Lung microvascular endothelial cell (primary cell): ENCODE measurements at places on chromosomes 3 and 15. TPM values are rescaled to one million over a fixed set of nuclear protein-coding genes. Genes with fewer than 3 reads are reported as not detected.

- no peak for DNase-seq
These were observed 27.9 kb downstream of the FEM1B start for GRCh38 chr15:68305420-68305871.

GRCh38 chr15:88949734-88950400 lies 36.7 kb upstream of the MFGE8 start:
- no peak for DNase-seq

The IDH3A gene
- total RNA-seq: 12.9 and 20.8 TPM in 2 replicates

The TRIP4 gene
- 7.0 and 10.1 TPM in 2 replicates for total RNA-seq

The CLDN16 gene
- total RNA-seq: not detected in 2 replicates

DNA sequence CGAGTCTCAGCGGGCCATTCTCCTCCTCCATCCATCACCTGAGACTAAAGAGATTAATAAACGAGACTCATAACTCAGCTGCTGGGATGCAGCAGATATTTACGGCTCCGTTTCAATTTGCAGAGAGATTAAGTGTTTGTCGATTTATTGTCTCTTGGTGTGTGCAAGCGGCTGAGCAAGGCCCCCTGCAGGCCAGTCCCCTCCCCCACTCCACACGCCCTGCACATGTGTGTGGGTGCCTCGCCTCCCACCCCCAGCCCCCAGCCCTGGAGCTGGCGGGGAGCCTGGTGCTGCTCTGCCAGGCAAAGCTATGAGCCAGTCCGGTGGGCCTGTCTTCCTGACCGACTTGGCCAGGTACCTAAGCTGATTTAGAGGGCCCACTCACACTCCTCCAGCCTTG lies 63.0 kb downstream of the CYP11A1 start:
- DNase-seq: no peak

GRCh38 chr3:50189274-50189673 lies 2.1 kb upstream of the GNAT1 start:
- peak; percentile 86 for DNase-seq

DNA sequence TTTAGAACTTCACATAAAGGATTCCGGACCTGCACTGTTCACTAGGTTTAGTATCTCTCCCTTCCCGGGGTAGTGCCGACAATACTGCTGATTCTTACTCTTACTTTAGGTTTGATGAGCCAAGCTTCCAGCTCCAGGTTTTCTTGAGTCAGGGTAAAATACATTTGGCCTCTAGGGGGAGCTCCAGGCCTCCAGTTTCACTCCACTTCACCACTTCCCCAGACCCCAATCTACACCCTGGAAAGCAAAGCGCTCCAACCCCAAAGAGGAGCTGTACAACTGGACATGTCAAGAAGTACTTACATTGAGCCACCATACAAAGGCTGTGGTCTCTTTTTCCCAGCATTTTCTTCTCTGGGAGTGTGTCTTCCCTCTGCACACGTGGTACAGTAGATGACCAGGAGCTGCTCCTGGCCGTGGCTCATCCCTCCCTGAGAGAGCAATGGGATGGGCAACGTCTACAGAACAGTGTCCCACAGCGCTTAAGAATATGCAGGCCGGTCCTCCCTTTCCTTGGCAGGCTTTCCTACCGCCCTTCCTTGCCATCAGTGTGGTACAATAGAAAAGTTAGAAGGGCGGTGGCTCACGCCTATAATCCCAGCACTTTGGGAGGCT lies 93.9 kb upstream of the CCDC80 start:
- peak; percentile 61 for DNase-seq

DNA sequence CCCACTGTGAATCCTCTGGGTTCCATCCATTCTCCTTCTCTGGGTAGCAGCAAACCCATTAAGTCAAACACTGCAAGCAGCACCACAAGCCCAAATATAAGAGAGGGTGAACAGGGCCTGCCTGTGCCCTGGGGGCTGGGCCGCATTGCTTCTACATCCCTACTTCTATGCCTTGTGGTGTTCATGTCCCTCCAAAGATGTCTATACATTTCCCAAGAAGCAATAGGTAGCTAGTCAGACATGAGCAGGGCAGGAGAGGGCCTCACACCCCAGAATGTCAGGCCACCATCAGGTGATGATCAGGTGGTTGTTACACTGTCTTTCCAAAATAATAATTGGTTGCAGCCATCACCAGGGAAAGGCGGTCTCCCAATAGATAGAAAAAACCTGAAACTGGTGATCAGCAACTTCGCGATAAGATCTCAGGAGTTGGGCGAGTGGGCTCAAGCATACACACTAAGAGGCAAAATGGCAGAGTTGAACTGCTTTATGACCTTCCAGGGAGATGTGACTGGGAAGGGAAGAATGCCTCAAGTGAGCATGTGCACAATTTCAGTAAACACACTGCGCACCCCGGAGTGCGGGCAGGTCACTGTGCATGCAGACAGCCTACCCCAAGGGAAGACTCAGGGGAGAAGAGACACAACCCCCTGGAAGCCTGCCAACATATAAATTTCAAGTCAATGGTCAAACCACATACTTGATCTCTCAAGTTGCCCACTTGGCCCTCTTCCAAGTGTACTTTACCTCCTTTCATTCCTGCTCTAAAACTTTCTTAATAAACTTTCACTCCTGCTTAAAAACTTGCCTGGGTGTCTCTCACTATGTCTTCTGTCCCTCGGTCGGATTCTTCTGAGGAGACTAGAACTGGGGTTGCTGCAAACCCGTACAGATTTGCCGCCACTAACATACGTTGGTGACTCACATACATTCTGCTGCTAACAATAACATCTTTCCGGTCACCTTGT lies 39.9 kb downstream of the KLF15 start:
- no peak for DNase-seq

DNA sequence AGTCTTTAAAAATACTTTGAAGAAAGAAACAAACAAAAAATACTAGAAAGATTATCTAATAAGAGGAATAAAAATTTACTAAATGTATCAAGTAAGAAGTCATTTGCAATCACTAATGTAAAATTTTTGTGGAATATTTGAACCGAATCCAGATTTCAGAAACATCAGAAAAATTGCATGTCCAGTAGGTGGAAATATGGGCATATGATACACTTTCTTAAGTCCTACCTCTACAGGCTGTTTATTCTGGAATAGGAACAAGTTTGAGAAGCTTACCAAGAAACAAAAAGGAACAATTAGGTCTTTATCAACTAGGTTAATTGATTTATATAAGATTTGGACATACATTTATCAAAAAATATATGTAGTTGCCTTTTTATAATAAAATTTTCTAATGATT lies 292.9 kb upstream of the ROBO1 start:
- peak; percentile 7 for DNase-seq

- DNase-seq: peak; percentile 94
These were observed 49.1 kb upstream of the RAB6B start for GRCh38 chr3:133944641-133945380.

DNA sequence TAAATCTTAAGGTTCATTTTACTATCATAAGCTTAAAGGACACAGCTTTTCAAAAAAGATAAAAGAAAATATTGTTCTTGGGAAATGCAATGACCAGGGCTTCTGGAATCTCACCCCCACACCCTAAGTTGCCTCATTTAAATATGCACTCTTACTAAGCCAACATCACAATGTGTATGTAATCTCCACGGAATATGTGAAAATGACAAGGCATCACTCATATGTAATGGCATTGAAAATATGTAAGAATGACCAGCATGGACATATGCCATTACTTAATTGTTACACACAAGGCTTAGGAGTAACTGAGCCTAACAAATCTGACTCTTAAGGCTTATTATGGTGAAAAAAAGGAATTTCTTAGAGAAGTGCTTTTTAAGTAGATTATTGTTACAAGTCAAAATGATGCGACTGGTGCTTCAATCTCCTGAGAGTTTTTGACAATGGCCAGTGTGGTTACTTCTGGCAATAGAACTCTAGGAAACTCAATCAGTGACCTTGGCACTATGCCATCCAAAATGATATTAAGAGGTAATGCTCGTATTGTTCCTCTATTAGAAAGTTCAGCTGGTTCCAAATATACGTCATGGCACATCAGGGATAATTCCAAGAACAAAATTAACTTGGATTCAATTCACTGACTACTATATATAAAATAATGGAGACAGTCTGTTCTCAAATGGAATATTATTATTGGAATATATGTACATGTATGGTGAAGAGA lies 290.0 kb upstream of the PLSCR5 start:
- no peak for DNase-seq

DNA sequence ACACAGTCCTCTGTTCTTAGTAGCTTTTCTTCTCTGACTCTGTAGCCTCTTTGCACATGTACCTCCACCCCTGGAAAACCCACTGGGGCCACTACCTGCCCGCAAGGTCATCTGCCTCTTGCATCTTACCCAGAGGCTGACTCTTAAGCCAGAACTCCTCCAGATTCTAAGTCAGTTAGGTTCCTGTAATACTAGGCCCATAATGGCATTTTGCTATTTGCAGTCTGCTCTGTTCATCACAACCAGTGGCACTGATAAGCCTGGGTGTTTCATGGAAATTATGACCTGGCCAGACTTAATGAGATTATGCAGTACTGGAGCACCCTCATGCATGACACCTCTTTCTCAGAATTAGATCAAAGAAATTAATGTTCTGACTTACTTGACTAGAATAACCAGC lies 31.7 kb upstream of the ATG7 start:
- DNase-seq: no peak

DNA sequence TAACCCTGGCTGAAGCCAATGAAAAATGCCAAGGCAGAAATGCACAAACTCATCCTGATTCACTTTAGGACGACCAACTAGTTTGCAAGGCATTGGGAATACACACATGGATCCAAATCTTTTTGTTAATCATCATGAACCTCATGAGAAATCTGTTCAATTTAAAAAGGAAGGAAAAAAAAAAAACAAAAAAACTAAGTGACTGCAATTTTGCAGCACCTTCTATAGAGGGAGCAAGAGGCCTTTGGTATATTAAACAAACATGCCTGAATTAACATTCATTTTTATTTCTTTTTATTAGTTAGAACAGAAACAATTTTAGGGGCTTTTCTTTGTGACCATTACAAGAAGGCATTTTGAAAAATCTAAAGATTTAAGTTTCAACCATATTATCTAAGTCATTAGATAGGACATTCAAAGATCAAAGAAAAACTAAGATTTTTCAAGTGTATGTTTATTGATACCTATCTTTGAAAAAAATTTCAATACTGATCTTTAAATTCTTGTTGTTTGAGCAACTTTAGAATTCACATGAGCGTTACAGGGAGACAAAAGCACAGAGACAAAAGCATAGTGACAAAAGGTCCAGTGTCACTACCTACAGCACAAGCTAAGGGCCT lies 182.4 kb downstream of the CBLB start:
- DNase-seq: peak; percentile 40

- no peak for DNase-seq
These were observed 44.3 kb downstream of the PTPRG start for GRCh38 chr3:61605589-61606175.

DNA sequence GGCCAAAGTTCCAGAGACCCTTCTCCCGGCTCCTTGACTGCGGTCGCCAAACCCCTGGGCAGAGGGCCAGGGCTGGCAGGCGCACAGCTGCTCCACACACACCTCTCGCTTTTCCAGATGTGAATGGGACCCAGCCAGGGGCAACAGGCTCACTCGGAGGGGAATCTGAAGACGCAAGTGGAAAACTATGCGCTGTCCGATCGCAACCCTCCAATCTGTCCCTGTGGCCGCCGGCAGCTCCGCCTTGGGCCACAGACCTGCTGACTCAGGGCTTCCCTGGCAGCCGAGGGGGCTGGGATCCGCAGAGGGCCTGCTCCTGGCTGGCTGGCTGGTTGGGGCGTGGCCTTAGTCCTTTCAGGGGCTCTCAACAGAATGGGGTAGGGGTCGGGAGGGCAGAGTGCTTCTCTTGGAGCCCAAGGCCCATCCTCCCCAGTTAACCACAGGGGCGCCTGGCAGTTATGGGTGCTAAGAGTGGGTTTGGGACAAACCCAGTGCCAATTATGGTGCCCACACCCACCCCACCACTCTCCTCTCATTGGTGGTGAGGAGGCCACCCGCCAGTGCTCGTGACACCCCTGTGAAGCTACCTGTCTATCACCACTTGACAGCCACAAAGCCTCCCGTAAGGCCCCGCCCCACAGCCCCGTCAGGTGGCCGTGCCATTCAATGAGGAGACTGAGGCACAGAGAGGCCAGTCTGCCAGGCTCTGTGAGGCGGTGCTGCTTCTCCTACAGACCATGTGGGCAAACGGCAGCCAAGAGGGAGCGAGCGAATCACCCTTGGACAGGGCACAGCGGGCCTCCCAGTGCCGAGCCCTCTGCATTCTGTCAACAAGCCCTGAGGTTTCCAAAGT lies 53.8 kb downstream of the IQSEC1 start:
- peak; percentile 40 for DNase-seq

- no peak for DNase-seq
These were observed 48.6 kb downstream of the KCNMB2 start for GRCh38 chr3:178584722-178585380.

The MCF2L2 gene
- 0.20 and 0.22 TPM in 2 replicates for total RNA-seq

The STARD5 gene
- 0.87 and 1.6 TPM in 2 replicates for total RNA-seq

DNA sequence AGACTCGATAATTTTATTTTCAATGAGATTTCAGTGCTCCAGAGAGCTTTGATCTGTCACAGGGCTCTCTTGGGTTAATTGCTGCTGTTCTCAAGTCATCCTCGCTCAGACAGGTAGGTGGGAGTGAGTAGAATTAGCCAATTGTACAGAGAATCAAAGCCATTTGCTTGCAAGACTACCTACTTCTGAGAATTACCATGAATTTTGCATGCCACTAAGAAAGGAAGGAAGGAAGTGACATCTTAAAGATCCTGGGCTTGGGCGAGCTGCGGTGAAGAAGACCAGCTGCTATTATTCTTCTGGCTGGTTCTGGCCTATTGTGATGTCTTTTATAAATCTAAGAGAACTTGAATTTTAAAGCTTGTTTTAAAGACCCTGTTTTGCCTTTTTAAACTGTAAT lies 154.1 kb upstream of the LPP start:
- peak; percentile 69 for DNase-seq

- no peak for DNase-seq
These were observed 281.5 kb upstream of the DPPA4 start for GRCh38 chr3:109618766-109619378.

- DNase-seq: no peak
These were observed 608.2 kb downstream of the NSUN3 start for GRCh38 chr3:94671078-94671477.

The DUOX1 gene
- total RNA-seq: not detected in 2 replicates

The PIF1 gene
- 1.8 and 5.4 TPM in 2 replicates for total RNA-seq
